Activated naive CD8-positive, alpha-beta T cell treated with anti-CD3 and anti-CD28 coated beads for 36 hours (primary cell): ENCODE measurements at places on chromosomes 4 and X. TPM values are rescaled to one million over a fixed set of nuclear protein-coding genes. Genes with fewer than 3 reads are reported as not detected.

- no peak for DNase-seq
Observed at GRCh38 chrX:124910611-124911010, 409.1 kb upstream of the TEX13C start.

GRCh38 chr4:117831060-117831683 lies 203.1 kb upstream of the NDST3 start:
- DNase-seq, result no peak

DNA sequence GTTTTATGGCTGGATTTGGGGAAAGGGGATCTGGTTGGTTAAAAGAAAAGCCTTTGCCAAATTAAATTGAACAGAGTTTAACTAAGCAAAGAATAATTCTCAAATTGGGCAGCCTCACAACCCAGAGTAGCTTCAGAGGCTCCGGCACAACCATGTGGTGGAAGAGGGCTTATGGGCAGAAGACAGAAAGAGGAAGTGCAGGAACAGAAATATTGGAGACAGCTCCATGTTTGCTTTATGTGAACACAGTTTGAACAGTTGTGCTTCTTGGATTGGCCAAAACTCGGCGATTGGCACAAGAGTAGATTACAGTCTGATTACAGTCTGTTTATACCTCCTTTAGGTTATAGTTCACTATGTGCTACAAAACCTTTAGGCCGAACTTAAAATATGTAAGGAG lies 562.7 kb downstream of the TRIML1 start:
- DNase-seq, result no peak

IL2RG gene
- total RNA-seq, result 231 TPM

ADGRG4 gene
- not detected for total RNA-seq

DNA sequence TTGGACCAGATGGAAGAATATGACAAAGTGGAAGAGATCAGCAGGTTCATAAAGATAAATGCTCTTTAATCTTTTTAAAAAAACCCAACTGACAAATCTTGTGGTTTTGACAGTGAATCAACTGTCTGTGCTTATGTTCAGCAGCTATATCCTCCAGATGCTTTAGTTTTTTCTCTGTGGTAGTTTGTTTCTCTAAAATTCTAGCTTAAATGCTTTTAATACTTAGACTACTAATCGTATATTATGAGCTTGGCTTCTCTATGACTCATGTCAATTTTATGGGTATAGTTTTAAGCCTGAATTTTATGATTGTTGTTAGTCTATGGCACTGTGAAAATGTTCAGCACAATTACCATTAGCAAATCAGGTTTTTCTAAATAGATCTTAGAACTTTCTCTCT lies 12.9 kb downstream of the HHIP start:
- DNase-seq, result no peak

DNA sequence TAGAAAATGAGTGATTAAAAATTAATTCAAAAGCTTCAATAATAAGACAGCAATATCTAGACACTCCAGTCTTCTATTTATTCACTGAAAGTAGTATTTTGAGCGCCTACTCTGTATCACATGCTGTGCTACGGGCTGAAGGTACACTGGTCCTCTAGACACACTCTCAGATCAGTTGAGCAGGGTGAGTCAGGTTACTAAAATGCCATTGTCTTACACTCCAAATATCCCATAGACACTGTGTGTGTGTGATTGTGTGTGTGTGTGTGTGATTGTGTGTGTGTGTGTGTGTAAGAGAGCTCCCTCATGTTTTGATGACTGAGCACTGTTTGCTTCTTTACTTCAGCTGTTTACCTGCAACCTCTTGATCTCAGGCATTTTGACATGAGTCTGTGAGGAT lies 342.8 kb upstream of the BOD1L1 start:
- DNase-seq, result no peak

- no peak for DNase-seq
Observed at GRCh38 chrX:40168480-40169011, 70.8 kb upstream of the BCOR start.

CCNB3 gene
- total RNA-seq, result 0.46 TPM

RAB33A gene
- 26.1 TPM for total RNA-seq

ADGRL3 gene
- not detected for total RNA-seq

DNA sequence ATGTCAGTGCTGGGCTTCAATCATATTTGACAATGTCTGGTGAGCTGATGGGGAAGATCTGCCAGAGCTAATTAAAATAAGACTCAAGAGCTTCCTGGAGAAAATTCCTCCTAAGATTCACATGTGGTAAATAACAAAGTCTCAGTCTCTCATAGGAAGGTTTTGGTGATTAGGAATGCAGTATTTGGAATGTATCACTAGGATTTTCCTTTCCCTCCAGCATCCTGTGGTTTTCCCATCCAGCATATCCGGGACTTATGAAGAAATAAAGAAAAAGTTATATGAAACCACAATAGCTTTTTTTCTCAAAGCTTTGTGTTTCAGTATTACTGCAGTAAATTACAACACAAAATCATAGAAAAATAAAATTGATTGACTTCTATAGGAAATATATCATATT lies 1597.1 kb downstream of the ADGRL3 start:
- no peak for DNase-seq

- DNase-seq, result no peak
Observed at GRCh38 chrX:44621078-44621477, 78.4 kb upstream of the FUNDC1 start.

DNA sequence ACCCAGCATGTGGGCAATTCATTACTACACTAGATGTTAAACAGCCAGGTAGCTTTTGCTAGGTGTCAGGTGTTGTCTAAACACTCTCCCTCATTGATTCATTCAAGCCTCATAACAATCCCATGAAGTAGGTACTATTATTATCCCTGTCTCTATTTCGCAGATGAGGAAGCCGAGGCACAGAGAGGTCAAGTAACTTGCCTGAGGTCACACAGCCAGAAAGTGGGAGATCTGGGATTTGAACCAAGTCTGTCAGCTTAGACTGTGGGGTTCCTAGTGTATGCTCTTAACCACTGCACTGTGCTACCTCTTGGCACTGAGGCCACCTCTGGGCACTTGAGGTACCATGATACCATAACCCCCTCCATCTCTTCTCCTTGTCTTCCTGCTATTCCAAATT lies 17.4 kb upstream of the XPNPEP2 start:
- no peak for DNase-seq

MAGEB10 gene
- not detected for total RNA-seq

ADH6 gene
- total RNA-seq, result not detected
